ENCODE measurements at places on chromosomes 4 and X.

DNA sequence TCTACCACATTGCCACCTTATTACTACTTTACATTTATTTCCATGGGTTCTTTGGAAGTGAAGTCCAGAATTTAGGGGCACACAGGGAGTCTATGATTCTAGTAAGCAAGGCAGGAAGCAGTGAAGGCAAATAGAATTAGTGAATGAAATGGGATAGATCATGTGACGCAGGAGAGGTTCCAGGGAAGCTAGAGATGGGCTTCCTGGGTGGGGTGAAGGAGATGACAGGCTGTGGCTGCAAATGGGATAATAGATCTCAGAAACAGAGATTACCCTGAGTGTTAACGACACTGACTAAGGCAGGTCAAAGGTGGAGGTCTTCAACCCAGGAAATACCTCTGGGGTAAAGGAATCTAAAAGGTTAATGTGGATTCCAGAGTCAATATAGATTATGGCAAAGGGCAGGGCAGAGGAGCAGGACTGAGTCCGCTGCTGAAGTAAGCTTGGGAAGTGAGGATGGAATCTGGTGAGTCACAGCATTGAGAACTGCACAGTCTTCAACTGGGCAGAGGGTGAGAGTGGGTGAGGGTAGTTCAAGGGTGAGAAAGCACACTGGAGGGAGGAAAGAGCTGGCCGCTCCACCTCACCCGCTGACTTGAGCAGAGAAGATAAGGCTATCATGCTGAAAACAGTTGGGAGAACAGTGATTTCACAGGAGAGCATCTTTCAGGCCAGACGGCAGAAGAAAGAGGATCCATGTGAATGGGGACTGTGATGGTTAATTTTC lies 70.8 kb downstream of the ANXA3 start:
- DNase-seq: peak; percentile 86

DNA sequence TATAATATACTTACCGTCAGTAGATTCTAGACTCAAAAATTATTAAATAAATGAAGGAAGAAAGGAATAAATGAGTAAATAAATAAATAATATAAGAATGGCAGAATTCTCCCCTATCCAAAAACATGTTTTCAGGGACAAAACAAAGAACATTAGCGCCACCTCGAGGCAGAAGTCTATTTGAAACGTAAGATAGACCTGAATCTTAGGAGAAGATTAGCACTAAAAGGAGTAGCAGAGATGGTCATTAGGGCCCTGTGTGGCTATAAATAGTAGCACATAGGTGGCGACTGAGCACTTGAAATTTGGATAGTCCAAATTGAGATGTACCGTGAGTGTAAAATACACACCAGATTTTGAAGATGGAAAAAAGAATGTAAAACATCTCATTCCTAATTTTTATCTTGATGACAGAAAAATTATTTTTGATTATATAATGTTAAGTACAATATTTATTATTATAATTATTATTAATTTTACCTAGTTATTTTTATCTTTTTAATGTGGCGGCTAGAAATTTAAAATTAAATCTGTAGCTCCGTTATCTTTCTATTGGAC lies 24.3 kb upstream of the SRD5A3 start:
- DNase-seq: peak; percentile 51

DNA sequence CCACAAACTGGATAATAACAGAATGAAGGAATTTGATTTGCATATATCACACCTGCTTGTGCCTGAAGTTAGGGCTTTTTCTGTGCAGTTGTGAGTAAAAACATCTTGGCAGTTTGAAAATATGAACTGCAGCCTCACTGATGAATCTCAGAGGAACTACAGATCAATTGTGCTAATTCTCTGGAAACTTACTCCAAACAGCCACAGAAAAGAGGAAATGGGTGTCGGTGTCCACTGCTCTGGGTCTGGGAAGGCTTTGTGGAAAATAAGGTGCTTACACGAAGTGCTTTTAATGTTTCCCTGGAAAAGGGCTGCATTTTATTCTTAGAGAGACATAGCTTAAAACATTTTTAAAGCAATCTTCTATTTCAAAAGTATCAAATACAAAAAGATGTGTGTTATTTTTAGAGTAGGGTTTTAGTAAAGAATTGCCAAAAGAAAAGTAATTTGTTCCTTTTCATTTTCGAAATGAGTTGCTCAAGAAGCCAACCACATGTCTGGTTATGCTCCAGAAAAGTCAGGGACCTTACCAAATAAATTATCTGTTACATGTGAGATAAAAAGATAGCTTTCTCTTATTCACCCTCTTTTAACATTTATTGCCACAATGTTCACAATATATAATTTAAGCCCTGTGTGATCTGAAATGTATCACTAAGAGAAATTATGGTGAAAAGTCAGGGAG lies 240.1 kb downstream of the FRAS1 start:
- no peak for DNase-seq

DNA sequence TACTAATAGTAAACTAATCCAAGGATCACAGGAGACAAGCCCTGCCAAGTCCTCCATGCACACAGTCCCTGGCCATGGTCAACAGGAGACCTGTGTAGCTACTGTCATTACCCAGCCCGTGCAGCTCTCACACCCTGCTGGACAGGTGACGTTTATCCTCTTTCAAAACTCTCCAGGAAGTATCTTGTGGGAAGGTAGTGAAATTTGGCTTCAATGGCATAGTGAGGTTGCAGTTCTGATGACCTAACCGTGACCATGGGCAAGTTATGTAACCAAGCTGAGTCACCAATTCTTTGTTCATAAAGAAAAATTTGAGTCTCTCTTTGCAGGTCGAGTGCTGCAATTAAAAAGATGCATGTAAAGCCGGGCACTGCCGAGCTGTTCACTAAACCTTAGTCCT lies 11.3 kb upstream of the SLC2A9 start:
- DNase-seq: no peak

GRCh38 chr4:183987987-183988392 lies 82.9 kb downstream of the STOX2 start:
- no peak for DNase-seq

- DNase-seq: no peak
These were observed 29.1 kb upstream of the FGF2 start for GRCh38 chr4:122797405-122798094.

GRCh38 chr4:120916937-120917336 lies 5.6 kb downstream of the PRDM5 start:
- no peak for DNase-seq

- no peak for DNase-seq
These were observed 107.3 kb downstream of the SLC10A6 start for GRCh38 chr4:86741846-86742245.

DNA sequence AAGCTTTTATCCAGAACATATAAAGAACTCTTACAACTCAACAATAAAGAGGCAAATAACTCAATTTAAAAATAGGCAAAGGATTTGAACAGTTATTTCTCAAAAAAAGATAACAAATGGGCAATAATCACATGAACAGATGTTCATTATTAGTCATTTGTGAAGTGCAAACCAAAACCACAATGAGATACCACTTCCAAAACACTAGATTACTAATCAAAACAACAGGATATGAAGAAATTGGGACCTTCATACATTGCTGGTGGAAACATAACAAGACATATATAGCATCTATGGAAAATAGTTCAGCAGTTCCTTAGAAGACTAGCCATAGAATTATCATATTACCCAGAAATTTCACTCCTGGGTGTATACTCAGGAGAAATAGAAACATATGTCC lies 224.6 kb downstream of the FBXO8 start:
- no peak for DNase-seq

GRCh38 chrX:73916931-73917667 lies 354.1 kb downstream of the CHIC1 start:
- no peak for DNase-seq

DNA sequence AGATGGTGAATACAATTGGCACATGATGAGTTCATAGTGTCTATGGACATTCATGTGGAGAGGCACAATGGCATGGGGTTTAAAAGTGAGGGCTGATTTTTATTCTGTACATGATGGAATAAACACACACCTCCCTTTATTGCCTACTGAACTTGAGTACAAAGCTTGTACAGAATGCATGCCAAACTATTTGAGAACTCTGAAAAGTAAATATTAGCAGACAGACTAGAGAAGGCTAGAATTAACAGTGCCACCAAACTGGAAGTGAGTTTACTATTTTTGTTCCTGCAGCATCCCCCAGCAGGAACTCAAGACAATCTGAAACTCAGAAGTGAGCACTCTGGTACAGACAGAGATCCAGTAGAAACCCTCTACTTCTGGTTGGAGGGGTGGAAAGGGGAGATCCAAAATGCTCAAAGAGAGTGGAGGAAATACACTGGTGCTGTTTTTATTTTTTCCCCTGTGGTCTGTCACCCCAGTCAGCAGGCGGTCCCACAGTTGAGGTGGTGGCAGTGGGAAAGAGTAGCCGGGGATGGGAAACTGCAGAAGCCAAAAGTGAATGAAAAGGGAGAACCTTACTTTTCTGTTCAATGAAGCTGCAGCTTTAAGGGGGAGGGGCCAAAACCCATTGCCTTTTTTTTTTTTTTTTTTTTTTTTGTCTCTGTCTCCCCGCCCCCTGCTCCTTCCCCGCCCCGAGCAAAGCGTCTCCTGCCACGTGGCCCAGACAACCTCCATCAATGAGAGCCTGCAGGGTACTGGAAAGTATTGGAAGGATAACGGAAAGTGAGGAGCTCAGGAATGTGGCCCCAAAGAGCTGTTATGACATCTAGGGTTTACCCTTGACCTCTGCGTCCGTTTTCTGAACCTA lies 20.5 kb downstream of the AKAP4 start:
- DNase-seq: no peak

- DNase-seq: no peak
These were observed 65.0 kb upstream of the IL15 start for GRCh38 chr4:141571362-141571761.

GRCh38 chrX:119573840-119574393 lies 446 bp upstream of the UBE2A start:
- no peak for DNase-seq

DNA sequence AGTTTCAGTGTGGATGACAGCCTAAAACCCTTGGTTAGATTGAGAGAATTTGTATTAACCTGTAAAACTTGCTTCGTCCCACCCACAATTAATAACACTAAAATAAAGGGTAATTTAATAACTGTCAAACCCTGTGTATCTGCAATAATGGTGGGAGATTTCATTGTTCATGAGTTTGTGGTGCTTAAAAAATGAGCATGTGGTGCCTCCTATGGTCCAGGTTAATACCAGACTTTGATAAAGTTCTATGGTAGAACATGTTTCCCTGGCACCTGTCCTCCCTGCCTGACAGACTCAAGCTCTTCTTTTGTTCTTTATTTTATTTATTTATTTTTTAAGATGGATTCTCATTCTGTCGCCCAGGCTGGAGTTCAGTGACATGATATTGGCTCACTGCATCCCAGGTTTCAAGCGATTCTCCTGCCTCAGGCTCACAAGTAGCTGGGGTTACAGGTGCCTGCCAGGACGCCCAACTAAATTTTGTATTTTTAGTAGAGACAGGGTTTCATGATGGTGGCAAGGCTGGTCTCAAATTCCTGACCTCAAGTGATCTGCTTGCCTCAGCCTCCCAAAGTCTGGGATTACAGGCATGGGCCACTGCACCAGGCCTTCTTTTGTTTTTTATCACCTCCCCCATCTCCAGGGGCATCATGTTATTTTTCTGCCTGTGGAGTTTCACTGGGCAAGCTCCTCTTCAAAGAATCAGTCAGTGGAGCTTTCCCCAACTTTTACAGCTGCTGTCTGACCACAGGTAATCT lies 289.2 kb downstream of the NR3C2 start:
- no peak for DNase-seq

DNA sequence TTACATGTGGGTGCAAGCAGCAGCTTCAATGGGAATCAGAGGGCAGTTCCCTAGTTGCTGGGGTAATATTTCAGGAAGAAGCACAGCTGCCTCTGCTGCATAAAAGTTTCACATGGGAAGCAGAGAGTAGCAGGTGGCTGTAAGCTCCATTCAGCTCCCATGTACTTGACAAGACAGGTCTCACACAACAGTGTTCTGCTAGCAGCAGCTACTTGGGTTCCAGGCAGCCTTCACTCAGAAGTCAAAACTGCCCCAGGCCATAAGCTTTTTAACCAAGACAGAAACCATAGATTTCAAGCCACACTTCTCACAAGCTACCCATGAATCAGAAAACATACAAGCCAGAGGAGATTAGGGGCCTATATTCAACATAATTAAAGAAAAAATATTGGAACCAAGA lies 41.4 kb upstream of the SPIN2A start:
- DNase-seq: no peak

GRCh38 chr4:107826421-107826980 lies 1.8 kb downstream of the SGMS2 start:
- no peak for DNase-seq

DNA sequence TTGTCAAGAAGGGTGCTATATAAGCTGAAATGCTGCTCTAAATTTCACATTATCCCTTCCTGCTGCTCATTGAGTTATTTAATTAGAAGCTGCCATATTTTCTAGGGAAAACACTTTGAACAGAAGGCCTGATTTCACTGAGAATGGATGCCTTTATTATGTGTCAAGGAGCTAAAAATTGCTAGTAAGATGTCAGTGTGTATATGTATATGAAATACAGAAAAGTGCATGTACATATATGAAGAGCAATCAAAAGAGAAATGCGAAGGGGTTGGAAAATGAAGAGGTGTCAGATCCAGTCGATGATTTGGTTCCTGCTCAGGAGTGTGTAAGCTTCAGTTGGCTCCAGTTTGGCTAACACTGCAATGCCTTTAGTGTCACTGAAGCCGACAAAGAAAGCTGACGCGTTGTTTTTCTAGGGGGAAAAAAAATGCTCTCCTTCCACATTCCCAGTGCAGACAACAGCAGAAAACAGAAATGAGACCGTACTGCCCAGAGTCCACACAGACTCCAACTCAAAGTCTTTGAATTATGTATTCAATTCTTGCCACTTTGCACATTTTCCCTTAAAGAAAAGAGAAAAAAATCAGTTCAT lies 154.2 kb downstream of the NHS start:
- no peak for DNase-seq

DNA sequence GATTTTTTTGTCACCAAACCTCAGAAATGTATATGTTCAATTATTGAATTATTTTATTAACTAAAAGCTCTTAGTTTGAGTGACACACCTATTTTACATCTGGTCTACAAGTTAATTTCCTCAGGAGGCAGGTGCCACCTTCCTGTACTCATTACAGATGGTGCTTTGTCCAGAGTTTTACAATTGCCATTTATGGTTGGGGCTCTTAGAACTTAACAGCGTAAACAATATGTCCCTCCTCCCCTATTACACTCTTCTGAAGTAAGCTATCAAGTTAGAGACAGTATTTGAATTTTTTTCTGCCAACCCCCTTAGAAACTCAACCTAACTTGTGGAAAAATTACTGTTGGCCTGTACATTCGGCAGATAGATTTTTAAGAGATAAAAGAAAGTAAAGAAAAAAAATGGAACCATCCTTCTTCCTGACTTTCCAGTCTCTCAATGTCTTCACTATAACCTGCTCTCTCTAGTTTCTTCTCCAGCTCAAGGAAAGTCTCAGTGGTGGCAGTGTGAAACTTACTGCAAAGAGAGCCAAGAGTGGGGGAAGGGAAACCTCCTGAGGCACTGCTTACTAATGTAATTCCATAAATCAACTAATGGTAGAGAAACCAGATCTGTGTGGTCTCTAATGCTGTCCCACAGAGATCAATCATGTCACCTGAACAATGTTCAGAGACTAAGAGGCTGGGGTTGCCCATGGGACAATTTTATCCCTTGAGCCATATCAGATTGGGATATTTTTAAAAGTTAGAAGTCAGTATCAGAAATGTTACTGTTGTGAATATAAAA lies 7.8 kb downstream of the CXXC4 start:
- DNase-seq: no peak

GRCh38 chrX:131723646-131724045 lies 179.8 kb downstream of the OR13H1 start:
- no peak for DNase-seq
